ENCODE measurements at places on chromosomes 6 and 20.

GRCh38 chr20:20446425-20447015 is 78.6 kb downstream of the INSM1 start:
- no peak for DNase-seq

DNA sequence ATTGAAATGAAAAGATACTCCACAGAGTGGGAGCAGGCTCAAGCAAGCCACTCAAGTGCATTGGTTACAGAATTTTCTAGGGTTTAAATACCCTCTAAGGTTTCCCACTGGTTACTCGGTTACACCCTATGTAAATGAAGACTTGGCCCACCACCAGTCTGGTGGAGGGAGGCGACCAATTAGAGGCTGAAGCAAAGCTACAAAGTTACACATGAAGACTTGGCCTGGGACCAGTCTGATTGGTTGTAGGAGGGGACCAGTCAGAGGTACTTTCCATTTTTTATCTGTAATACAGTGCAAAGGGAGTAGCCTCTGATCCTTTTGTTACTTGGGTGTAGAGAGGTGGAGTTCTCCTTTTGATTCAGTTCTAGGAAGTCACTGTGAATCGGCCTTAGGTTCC is 7.6 kb downstream of the SRSF12 start:
- no peak for DNase-seq

DNA sequence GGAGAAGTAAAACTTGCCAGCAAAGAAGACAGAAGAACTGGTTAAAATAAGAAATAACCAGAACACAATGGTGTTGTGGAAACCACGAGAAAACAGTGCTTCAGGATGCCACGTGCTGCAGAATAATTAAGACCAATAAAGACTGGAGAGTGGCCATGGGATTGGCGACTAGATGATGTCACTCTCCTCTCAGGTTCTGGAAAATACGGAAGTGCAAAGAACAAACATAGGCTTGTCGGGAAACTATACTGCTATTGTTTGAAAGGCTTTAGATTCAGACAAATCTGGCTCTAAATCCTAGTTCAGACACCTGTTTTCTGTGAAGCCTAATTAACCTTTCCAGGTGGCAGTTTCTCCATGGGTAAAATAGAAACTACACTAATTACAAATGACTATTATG is 138.4 kb upstream of the STXBP5 start:
- no peak for DNase-seq

GRCh38 chr6:107720717-107721116 is 103.4 kb downstream of the SCML4 start:
- no peak for DNase-seq

DNA sequence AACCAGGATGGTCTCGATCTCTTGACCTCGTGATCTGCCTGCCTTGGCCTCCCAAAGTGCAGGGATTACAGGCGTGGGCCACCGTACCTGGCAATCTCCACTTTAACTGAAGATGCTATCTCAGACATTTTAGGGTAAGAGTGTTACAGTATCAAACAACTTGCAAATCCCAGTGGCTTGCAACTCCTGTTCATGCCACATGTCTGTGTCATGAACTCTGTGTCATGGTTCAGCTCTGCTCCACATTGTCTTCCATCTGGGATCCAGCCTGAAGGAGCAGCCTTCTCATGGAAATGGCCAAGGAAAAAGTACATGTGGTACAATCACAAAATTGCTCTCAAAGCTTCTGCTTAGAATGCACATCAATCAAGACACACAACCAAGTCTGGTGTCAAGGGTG is 114.9 kb downstream of the MAP3K5 start:
- DNase-seq, result no peak

DNA sequence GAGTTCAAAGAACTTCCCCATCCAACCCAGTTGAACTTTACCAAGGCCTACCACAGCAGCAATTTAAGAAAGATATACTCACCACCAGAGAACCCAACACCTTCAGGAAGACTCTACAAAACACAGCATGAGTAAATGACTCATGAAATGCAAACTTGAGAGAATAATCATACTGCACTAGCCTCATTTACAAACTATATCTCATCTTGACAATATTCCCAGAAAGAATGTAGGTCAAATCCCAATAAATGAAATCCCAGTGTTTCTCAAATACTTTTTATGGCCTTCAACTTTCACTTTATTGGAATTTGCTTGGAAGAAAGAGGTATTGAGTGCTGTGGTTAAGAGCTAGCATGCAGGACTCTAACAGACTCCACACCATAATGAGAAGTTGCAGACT is 60.0 kb downstream of the FYN start:
- DNase-seq, result no peak

- DNase-seq, result no peak
These were observed 414.2 kb upstream of the SPTLC3 start for GRCh38 chr20:12594410-12595088.

DNA sequence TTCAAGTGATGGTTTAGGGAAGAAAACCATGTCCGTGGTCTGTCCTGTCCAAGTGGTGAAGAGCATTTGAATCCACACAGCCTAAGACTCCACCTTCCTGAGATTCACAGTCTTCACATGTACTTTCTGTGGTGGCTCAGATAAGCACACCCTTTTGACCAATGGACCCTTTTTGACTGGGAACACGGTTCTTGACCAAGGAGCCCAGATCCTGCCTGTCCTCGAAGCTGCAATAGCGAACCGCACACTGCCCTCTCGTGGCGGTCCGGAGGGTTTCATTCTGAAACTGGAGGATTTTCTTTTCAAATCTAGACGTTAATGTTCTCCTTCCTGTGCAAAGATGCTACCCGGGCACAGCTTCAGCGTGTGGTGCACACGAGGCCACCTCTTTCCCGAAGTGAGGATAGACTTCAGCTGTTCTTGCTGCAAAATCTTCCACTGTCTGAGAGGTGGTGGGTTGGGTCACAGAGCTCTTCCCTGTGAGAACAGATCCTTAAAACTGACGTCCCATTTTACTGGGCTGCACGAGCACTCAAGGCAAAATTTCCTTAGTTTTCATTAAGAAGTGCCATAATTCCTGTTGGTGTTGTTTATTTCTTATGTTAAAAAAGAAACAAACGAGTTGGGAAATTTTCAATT is 90.5 kb downstream of the SYNJ2 start:
- DNase-seq, result peak; percentile 62

- DNase-seq, result no peak
These were observed 150.3 kb downstream of the MBOAT1 start for GRCh38 chr6:20061952-20062351.

DNA sequence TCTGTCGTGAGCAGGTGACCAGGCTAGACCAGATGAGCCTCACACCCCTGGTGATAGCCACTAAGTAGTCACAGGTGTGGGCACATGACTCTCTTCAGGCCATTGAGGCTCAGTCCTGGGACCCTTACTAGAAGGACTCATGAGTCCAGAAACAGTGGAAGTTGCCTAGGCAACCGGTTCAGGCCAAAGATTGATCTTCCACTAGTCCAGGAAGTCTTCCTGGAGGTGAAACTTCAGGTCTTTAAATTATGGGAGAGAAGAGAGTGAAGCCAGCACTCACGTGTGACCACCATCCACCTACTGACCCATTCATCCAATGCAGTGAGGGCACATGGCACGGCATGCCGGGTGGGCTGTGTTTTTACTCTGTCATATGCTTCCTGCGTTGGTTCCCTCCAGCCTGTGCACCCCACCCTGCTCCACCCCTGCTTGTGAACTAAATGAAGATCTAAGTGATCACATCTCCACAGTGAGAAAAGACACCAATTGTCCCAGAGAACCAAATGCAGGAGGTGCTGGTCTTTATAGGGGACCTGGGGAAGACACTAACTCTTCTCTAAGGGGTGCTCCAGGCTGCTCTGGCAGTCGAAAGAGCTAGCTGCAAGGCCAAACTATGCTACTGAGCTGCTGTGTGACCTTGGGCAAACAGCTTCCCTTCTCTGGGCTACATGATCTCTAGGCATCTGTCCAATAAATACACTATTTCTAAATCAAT is 12.5 kb upstream of the STX16 start:
- no peak for DNase-seq

- DNase-seq, result no peak
These were observed 64.2 kb downstream of the SLC2A10 start for GRCh38 chr20:46773680-46774079.

DNA sequence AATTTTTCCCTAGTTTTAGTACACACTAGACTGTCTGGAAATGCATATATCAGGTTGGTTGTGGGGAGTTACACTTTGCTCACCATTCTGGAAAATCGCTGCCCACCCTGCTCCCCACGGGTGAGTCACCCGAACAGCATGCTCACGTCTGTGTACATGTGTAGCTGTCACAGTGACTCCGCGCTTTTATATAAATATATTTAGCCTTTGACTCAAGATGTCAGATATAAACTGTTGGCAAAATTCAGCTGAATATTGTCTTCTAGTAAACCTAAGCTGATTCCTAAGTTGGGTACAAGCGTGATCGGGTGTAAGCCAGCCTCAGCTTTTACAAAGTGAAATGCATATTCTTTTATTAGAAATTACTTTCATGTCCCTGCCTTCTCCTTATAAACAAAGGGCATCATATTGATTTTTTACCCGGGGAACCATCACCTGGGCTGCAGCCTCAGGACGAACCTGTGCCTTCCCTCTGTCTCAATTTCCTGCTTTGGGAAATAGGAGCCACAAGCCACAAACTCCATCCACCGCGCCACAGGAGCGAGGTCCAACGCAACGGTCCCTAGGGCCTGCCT is 4.3 kb downstream of the SDCBP2 start:
- DNase-seq, result no peak
